ENCODE measurements at places on chromosomes 1 and 21.
A peak's percentile ranks its signal among the peaks of the same experiment; 100 is the strongest.

- no peak for DNase-seq
These were observed 71.3 kb upstream of the MUTYH start for GRCh38 chr1:45411510-45411899.

DNA sequence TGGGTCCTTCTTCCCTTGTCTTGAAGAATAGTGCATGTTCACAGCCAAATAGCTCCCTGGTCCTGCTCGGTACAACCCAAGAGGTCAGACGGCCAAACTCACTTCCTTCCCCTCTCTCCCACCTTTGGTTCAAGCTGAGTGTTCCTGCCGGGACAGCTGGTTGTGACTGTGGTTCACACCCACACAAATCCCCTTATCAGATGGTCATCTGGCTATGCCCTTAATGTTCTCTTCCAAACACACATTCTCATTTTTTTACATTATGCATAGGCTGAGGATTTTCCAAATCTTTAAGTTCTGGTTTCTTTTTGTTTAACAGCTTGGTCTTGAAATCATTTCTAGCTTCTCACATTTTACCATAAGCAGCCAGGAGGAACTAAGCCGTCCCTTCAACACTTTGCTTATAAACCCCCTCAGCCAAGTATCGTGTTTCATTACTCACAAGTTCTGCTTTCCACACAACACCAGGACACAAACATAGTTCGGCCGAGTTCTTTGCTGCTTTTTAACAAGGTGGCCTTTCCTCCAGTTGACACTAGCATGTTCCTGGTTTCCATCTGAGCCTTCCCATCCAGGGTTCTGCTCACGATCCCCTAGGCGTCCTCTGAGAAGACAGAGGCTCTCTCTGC is 19.7 kb upstream of the TSPEAR start:
- no peak for DNase-seq

- no peak for DNase-seq
These were observed 67.6 kb downstream of the MAB21L3 start for GRCh38 chr1:116178837-116179236.

GRCh38 chr1:20323613-20323920 is 32.9 kb downstream of the VWA5B1 start:
- DNase-seq: no peak

DNA sequence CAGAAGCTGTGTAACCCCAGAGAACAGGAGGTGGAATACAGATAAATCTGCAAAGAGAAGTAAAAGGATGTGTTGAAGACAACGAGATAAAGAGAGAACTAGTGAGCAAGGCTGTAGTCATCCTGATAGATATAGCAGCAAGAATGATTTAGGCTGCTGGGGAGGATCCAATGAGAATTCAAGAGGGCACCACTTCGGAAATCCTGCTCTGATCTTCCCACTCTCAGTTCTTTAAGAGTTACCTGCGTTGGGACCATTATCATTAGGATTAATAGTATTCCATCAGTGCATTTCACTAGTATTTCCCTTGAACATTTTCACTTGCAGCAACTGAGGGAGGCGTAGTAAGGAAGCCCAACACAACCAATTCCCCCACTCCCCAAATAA is at the start of gene BRINP3:
Gene BRINP3 (minus strand): TSS at position 103 of the 387 bp plus-strand sequence.
- DNase-seq: no peak

DNA sequence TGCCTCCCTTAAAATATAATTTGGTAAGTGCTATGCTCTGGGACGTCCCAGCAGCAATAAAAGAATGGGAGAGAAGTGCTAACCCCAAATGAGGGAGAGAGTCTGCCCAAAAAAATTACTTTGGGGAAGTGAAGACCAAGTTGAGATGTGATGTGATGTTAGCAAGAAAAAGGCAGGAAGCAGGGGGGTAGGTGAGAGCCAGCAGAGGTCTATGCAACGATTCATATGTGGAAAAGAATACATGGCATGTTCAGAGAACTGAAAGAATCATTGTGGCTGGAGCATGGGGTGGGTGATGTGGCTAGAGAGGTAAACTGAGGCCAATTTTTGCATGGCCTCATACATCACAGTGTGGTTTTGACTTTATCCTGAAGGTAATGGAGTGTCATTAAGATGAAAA is 5.6 kb upstream of the CTPS1 start:
- DNase-seq: no peak

DNA sequence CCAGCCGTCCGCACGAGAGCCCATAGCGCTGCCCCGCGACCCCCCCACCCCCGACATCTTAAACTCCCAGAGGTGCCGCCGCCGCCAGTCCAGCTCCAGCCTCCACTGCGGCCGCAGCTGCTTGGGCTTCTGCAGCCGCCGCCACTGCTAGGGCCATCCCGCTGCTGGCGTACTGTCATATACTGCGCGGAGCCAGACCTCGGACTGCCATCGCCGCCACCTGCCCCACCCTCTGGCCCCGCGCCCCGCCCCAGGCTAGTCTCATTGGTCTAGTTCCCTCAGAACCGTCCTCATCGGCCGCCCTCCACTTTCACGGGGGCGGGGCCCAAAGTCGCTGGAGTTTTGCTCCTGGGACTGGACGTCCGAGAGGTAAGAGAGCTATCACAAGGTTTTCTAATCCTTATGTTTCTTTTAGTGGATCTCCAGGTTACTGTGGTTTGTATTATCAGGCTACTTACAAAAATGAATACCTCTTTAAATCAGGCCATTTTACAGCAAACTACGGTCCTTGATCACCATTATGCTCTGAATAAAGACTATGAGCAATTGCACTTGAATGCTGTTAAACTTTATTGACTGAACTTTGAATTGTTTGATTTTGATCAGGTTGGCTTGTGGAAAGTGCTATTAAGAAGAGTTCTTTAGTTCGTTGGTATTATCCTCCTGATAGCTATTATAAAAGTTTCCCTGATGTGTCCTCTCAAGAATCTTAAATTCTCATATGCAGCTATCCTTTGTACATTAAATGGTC is 2.8 kb upstream of the CD1D start:
- peak; percentile 98 for DNase-seq

GRCh38 chr21:46054031-46054430 is 43.9 kb upstream of the COL6A2 start:
- DNase-seq: no peak

DNA sequence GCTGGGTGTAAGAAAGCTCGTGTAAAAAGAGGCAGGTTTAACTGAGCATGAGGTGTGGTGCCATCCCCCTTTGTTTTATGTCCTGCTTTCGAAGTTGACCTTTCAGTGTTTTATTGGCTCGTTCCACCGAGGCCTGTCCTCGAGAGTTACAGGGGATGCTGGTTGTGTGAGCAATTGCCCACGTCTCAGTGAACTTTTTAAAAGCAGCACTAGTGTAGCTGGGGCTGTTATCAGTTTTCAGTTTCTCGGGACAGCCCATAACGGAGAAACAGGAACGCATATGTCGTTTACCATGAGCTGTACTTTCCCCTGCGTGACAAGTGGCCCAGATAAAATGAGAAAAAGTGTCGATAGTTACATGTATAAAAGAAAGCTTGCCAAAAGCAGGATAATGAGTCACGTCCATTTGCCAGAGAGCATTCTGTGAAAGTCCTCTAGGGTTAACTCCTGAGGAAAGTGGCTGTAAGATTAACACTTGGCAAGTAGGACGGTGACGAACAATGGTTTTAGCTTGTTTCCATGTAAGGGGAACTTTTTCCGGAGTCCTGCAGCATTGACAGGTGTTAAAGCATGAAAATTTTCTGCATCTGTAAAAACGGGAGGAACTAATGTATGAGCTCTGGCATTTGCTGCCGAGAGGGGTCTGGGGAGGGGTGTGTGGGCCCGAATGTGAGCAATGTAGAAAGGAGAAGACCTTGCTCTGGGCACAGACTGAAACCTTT is 7.8 kb upstream of the LRRC47 start:
- DNase-seq: no peak

DNA sequence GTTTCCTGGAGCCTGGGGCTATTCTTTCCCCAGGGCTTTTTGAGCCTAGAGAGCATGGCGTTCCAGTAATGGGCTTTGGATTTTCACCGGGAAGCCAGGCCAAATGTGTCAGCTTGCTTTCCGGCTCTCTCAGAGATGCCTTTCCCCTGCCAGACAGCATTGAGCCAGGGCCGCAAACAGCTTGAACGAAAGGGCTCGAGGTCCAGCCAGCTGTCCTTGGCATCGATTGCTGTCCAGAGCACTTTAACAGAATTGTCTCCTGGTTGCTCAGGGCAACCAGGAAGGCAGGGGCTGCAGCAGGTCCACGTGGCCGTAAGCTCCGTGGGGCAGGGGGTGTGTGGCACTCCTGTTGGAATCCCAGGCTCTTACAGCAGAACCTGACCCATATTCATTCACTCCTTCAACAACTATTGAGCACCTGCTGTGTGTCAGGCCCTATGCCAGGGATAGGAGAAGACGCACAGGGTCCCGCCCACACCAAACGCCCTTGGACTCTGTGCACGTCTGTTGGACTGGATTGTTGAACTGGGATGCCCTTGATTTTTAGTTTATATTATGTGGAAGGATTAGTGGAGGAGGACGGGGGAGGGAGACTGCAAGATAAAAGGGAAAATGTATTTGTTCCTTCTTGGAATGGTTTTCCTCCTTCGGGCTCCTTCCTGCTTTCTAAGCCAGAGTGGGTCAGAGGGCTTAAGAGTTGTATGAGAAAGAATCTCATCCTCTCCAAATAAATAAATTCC is 38.7 kb upstream of the EFHD2 start:
- DNase-seq: peak; percentile 83

- no peak for DNase-seq
These were observed 13.9 kb upstream of the IL20 start for GRCh38 chr1:206851341-206852010.

- no peak for DNase-seq
These were observed 92.1 kb downstream of the DDAH1 start for GRCh38 chr1:85372683-85373377.

- no peak for DNase-seq
These were observed 156.5 kb downstream of the PDE4B start for GRCh38 chr1:65949230-65949626.

Measured in right cardiac atrium (tissue), 5 donors.